ENCODE measurements at places on chromosomes 3 and 15. TPM values are rescaled to one million over a fixed set of nuclear protein-coding genes. Genes with fewer than 3 reads are reported as not detected.

GRCh38 chr3:64070704-64071103 is 47.4 kb upstream of the PSMD6 start:
- H3K4me1 ChIP-seq: no peaks in the 10 kb centered on the region
- peaks cover 35% of the 10 kb centered on the region for H3K27me3 ChIP-seq
- no peak overlapping the region for H3K4me3 ChIP-seq

- H3K27me3 ChIP-seq: peaks cover 5% of the 10 kb centered on the region
- H3K4me1 ChIP-seq: peaks cover 47% of the 10 kb centered on the region
- H3K36me3 ChIP-seq: no peaks in the 10 kb centered on the region
- H3K27ac ChIP-seq: peak overlapping the region; percentile 84
- peak overlapping the region; percentile 22 for H3K4me3 ChIP-seq
Measured at GRCh38 chr3:192850451-192850981, 67.1 kb downstream of the MB21D2 start.

DNA sequence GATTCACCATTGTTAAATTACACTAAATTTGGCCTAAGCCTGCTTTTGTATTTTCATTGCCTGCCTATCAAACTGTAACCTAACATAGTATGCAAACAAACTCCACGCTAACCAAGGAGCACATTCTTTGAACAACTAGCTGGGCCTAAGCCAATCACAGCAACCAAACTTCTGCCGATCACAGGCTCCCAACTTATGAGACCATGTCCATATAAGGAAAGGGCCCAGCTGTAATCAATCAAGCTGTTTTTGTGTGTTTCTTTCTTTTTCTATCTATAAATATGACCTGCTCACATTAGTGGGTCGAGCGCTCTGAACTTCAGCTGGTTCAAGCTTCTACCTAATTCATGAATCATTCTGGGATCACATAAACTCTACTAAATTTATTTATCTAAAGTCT is 473.6 kb downstream of the SI start:
- DNase-seq: no peak
- H3K27ac ChIP-seq: no peak overlapping the region
- no peaks in the 10 kb centered on the region for H3K36me3 ChIP-seq

DNA sequence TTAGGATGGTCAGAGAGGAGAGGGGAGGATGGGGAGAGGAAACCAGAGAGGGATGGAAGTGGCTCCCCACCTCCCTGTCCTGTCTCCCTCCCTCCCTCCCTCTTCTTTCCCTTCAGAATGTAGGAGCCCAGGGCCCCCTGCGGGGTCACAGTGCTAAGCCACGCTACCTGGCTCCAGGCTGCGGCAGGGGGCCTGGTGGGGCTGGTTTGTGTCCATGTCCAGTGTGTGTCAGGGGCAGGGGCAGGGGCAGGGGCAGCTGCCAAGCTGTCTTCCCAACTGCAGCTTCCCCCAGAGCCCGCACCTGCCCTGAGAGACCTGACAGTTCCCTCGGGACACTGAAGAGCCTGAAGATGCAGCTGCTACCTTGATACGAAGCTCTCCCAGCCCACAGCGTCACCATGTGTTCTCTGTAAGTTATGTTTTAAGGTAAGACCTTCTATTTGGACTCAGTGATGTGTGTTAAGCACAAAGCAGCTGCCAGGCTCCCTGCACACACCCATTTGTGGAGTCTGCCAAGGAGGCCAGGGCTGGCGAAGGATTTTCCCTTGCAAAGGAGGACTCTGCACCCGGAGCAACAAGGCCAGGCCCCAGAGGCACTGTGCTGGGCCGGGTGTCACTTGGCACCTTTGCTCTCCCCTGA is 121.8 kb upstream of the SMAD3 start:
- H3K27me3 ChIP-seq: no peaks in the 10 kb centered on the region
- no peak overlapping the region for H3K27ac ChIP-seq
- H3K4me3 ChIP-seq: no peak overlapping the region
- no peak for DNase-seq
- no peaks in the 10 kb centered on the region for H3K36me3 ChIP-seq
- peaks cover 10% of the 10 kb centered on the region for H3K4me1 ChIP-seq

GRCh38 chr3:138328341-138328740 is 1.3 kb downstream of the NME9 start:
- H3K27ac ChIP-seq: no peak overlapping the region
- no peaks in the 10 kb centered on the region for H3K36me3 ChIP-seq
- DNase-seq: no peak
- H3K4me3 ChIP-seq: peak overlapping the region; percentile 91
- no peaks in the 10 kb centered on the region for H3K27me3 ChIP-seq

DNA sequence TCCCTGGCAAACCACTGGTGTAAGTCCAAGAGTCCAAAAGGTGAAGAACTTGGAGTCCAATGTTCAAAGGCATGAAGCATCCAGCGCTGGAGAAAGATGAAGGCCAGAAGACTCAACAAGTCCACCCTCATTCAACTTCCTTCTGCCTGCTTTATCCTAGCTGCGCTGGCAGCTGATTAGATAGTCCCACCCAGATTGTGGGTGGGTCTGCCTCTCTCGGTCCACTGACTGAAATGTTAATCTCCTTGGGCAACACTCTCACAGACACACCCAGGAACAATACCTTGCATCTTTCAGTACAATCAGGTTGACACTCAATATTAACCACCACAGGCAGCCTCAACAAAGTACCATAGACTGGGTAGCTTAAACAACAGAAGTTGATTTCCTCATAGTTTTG is 245.9 kb upstream of the IGF1R start:
- no peaks in the 10 kb centered on the region for H3K36me3 ChIP-seq
- no peak for DNase-seq
- H3K4me3 ChIP-seq: no peak overlapping the region
- no peaks in the 10 kb centered on the region for H3K4me1 ChIP-seq
- H3K27ac ChIP-seq: no peak overlapping the region
- peaks cover under 1% of the 10 kb centered on the region for H3K27me3 ChIP-seq

DNA sequence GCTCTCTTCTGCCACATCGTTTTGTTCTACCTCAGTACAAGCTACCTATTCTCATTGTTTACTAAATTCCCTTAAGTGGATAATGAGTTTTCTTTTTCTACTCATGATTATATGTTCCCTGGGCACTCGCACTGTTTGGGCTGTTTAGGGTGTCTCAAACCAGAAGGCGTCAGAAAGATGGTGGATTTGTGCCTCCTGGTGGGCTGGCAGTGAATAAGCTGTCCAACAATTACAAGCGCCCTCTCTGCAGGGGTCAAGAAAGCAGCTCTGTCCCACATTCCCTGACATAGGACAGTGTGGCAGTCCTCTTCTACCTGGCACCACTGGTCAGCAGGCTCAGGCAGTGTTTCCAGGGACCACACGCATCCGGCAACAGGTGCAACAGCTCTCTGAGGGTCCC is 173.4 kb upstream of the PPP2R3A start:
- no peaks in the 10 kb centered on the region for H3K4me1 ChIP-seq
- H3K27me3 ChIP-seq: no peaks in the 10 kb centered on the region
- H3K36me3 ChIP-seq: no peaks in the 10 kb centered on the region
- H3K27ac ChIP-seq: no peak overlapping the region
- H3K4me3 ChIP-seq: no peak overlapping the region

- H3K4me3 ChIP-seq: no peak overlapping the region
- no peak overlapping the region for H3K27ac ChIP-seq
- no peak for DNase-seq
- H3K27me3 ChIP-seq: peaks cover 19% of the 10 kb centered on the region
Measured at GRCh38 chr15:62173215-62173614, 8.1 kb upstream of the C2CD4B start.

DNA sequence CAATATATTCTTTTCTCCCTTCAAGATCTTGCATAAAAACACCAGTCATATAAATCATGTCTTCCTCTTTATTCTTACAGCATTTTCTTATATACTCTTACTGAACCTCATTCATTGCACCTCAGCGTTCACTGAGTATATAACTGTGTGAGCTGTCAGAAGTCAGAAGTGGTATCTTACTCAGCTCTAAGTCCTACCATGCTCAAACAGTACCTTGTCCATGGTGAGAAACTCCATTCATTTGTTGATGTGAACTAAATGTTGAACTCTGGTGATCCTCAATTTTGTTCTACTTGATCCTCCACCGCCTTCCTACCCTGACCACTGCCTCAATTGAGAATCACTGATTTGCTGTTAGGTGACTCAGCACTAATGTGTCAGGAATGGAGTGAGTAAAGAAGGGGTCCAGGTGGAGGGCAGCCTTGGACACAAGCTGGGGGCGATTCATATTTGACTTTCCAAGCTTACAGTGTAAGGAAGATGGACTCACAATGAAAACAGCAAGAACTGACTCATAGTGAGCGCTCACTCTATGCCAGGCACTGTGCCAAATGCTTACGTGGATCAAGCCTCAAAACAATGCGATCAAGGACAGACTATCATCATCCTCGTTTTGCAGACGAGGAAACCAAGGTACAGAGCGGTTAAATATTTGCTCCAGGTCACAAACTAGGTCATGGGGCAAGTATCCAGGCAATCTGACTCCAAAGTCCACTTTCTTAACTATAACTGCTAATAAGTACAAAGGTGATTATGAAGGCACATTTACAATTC is 13.5 kb upstream of the ZFYVE19 start:
- no peak overlapping the region for H3K27ac ChIP-seq
- no peak overlapping the region for H3K4me3 ChIP-seq
- peaks cover 32% of the 10 kb centered on the region for H3K4me1 ChIP-seq
- peaks cover 9% of the 10 kb centered on the region for H3K36me3 ChIP-seq
- DNase-seq: peak; percentile 52
- H3K27me3 ChIP-seq: no peaks in the 10 kb centered on the region

GRCh38 chr3:133368371-133369067 is 31.3 kb upstream of the BFSP2 start:
- no peak overlapping the region for H3K4me3 ChIP-seq
- no peaks in the 10 kb centered on the region for H3K4me1 ChIP-seq
- no peaks in the 10 kb centered on the region for H3K27me3 ChIP-seq

DNA sequence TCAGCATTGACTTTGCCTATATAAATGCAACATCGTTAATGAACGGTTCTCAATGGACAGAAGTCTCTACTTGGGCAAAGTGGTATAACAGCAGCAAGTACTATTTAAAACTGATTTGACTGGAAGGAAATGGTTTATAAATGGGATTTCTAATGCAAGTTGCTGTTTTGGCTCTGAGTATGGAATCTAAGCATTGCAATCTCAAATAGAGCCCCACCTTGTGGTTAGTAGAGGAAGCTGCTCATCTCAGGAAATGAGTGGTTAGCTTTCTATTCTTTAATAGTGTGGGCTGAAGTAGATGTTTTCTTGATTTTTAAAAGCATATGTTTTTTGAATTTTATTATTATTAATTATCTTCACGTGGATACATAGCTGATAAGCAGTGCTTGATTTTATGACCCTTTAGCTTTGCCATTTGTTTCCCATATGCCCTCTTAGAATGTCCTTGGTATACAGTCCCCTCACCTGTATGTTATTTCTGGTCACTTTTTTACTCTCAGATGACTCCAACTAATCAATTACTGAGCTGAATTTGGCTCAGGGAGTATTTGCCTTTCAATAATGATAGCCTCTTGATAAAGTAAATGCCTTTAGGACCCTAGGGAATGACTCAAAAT is 67.1 kb downstream of the OXSM start:
- no peak overlapping the region for H3K27ac ChIP-seq
- DNase-seq: peak; percentile 27
- H3K36me3 ChIP-seq: no peaks in the 10 kb centered on the region
- no peak overlapping the region for H3K4me3 ChIP-seq
- H3K27me3 ChIP-seq: no peaks in the 10 kb centered on the region
- H3K4me1 ChIP-seq: peaks cover 2% of the 10 kb centered on the region

DNA sequence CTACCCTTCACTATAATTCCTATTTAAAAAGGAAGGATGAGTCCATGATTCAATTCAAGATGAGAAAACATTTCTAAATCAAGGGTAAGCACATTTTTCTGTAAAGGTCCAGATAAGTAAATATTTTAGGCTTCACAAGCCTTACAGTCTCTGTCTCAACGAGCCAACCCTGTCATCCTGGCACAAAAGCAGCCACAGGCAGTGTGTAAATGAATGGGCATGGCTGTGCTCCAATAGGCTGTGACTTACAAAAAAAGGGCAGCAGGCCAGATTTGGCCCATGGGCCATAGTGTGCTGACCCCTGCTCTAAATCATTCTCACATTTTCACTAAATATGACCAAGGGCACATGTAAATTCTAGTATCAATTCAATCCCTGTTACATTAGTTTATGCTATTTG is 200.4 kb downstream of the WNT5A start:
- H3K4me1 ChIP-seq: no peaks in the 10 kb centered on the region
- H3K4me3 ChIP-seq: no peak overlapping the region
- no peak for DNase-seq
- no peaks in the 10 kb centered on the region for H3K36me3 ChIP-seq
- no peak overlapping the region for H3K27ac ChIP-seq
- no peaks in the 10 kb centered on the region for H3K27me3 ChIP-seq

DNA sequence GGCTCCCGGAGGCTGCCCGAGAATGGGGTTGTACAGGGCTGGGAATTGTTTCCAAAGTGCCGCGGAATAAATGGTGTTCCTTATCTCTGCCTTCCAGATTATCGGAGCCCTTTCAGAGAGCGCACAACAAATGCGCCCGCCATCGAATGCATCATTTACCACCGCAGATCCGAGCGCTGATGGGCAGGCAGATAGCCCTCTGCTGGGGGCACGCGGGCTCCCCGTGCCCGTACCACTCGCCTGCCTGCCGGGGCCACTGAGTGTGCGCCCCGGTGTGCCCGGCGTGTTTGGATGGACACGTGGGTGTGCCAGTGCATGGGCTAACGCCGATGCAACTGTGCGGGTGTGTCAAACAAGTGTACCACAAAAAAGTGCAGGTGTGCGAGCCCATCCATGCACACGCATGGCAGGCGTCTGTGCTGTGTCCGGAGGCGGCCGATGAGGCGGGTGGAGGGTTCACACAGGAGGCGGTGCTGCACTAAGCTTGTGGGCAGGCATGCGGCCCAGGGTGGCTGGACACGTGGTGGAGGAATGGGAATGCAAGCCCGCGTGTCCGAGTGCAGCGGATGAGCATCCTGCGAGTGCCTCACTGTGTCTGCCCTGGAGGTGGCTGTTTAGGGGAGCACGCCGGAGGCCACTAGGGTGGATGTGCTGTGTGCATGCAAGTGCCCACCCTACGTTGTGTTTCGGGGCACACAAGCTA is 3.8 kb upstream of the GATA2 start:
- DNase-seq: no peak
- peaks cover 8% of the 10 kb centered on the region for H3K4me1 ChIP-seq
- H3K27ac ChIP-seq: no peak overlapping the region
- H3K4me3 ChIP-seq: peak overlapping the region; percentile 68
- peaks cover 52% of the 10 kb centered on the region for H3K27me3 ChIP-seq

- no peak overlapping the region for H3K27ac ChIP-seq
- no peak overlapping the region for H3K4me3 ChIP-seq
- H3K4me1 ChIP-seq: no peaks in the 10 kb centered on the region
- H3K27me3 ChIP-seq: peaks cover 6% of the 10 kb centered on the region
Measured at GRCh38 chr3:58603606-58604005, 26.4 kb upstream of the FAM107A start.

GRCh38 chr3:158792709-158793108 is 9.1 kb upstream of the MFSD1 start:
- no peak for DNase-seq
- no peak overlapping the region for H3K4me3 ChIP-seq

Gene ADGRG7
- total RNA-seq: not detected

Gene AADACL2
- not detected for total RNA-seq

Gene RETNLB
- total RNA-seq: not detected

Measured in activated naive CD4-positive, alpha-beta T cell treated with anti-CD3 and anti-CD28 coated beads for 36 hours (primary cell).